Temporal lobe (tissue), 4 donors: ENCODE measurements at places on chromosomes 7 and 10. TPM values are rescaled to one million over a fixed set of nuclear protein-coding genes. Genes with fewer than 3 reads are reported as not detected.

The MMD2 gene
- total RNA-seq: 4.4 TPM

The SKAP2 gene
- 3.7 TPM for total RNA-seq

The CXCL12 gene
- total RNA-seq: 15.0 TPM

The MACC1 gene
- 0.25 TPM for total RNA-seq

The HUS1 gene
- 16.7 TPM for total RNA-seq

The MBL2 gene
- total RNA-seq: not detected

The CFAP70 gene
- 0.49 TPM for total RNA-seq

The TSPAN12 gene
- 3.9 TPM for total RNA-seq

The MKX gene
- total RNA-seq: 0.49 TPM

The CELF2 gene
- total RNA-seq: 129 TPM

The SYCE1 gene
- total RNA-seq: 0.74 TPM

The NFKB2 gene
- 1.5 TPM for total RNA-seq

The MYOZ1 gene
- total RNA-seq: not detected

The CCDC136 gene
- total RNA-seq: 40.6 TPM

The CPVL gene
- total RNA-seq: 32.9 TPM

The SLC35G1 gene
- total RNA-seq: 4.9 TPM

The GPRIN2 gene
- total RNA-seq: 18.2 TPM

The PTPN20 gene
- total RNA-seq: 4.7 TPM
